ENCODE measurements at places on chromosomes 1 and 21.

- DNase-seq, result no peak
These were observed 43.6 kb downstream of the GNB1 start for GRCh38 chr1:1847061-1847850.

- DNase-seq, result no peak
These were observed 71.1 kb upstream of the IRF2BP2 start for GRCh38 chr1:234681065-234681464.

DNA sequence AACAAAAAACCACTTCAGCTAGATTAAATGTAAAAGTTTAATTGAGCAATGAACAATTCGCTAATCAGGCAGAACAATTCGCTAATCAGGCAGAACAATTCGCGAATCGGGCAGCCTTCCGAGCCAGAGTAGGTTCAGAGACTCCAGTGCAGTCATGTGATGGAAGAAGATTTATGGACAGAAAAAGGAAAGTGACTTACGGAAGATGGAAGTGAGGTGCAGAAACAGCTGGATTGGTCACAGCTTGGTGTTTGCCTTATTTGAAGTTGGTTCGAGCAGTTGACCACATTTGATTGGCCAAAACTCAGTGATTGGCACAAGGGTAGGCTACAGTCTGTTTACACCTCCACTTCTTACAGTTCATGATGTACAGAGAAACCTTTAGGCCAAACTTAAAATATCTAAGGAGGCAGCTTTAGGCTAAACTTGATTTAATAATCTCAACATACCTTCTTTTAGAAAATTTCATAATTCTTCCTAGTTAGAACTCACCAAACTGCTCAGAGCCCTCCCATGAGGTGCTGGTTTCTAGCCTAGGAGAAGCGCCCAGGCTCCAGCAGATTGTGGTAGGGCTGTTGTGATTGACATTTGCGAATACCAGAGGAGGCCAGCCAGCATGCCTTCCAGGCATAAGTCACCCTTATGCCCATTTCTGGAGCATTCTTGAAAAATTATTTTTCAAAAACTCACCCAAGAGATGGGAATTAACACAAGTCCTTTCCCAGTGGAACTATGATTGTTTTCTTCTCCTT is 22.8 kb upstream of the KCNC4 start:
- DNase-seq, result no peak

GRCh38 chr1:26372039-26372438 is 511 bp downstream of the ZNF683 start:
- no peak for DNase-seq

DNA sequence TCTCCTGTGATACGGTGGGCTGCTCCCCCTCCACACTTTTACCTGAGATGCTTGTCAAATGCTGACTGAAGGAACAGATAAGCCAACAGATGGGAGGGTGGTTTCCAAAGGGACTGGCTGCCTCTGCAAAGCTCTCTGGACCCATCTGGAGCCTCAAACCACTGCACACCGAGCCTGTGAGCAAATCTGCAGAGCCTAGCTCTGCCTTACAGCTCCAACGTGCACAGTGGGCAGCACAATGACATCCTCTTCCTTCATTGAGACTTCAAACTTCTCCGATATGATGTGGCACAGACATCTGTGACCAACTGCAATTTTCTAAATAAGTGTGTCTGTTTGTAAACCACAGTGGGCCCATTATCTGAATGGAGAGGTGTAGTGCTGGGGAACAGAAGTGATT is 26.2 kb upstream of the KNCN start:
- no peak for DNase-seq

- no peak for DNase-seq
These were observed 116.8 kb upstream of the SMYD2 start for GRCh38 chr1:214164173-214164572.

GRCh38 chr1:229098361-229098760 is 172.6 kb upstream of the RAB4A start:
- no peak for DNase-seq

GRCh38 chr21:34890724-34891612 is 158.1 kb downstream of the RUNX1 start:
- peak; percentile 22 for DNase-seq

GRCh38 chr1:206727981-206728696 is 42.4 kb upstream of the IL19 start:
- DNase-seq, result no peak

GRCh38 chr1:199064971-199065370 is 426.1 kb downstream of the PTPRC start:
- DNase-seq, result no peak

DNA sequence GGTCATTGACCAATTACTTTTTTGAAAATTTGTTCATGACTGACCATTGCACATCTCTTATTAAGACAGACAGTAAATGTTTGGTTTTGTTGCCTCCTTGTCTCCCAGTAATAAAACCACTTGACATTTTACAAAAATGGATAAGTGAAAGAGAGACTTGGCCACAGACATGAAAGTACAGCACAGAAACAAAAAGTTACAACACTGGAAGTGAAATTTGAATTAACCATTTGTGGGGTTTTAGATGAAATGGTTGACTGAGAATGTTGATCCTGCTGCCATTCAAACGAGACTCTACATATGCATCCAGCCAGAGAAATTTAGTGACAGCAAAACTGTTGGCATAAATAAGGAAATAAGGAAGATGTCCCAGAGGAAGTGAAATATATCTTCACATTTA is 79.3 kb upstream of the B3GALT2 start:
- DNase-seq, result no peak

DNA sequence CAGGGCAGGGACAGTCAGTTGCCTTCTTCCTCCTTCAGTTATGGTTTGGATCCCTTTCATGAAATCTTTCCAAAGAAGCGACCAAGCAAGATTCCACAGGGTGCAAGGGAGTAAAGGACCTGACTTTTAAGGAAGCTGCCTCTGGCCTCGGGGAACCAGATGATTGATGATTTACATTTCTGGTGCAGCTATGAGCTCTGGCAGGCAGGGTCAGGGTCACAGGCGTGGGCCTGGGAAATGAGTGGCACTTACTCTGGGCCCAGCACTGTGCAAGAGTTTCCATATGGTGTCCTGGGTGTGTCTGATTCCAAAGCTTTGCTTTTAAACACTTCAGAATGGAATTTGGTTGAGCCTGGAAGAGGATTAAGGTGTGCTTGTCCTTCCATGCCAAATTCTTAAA is 7.2 kb upstream of the CRABP2 start:
- no peak for DNase-seq

DNA sequence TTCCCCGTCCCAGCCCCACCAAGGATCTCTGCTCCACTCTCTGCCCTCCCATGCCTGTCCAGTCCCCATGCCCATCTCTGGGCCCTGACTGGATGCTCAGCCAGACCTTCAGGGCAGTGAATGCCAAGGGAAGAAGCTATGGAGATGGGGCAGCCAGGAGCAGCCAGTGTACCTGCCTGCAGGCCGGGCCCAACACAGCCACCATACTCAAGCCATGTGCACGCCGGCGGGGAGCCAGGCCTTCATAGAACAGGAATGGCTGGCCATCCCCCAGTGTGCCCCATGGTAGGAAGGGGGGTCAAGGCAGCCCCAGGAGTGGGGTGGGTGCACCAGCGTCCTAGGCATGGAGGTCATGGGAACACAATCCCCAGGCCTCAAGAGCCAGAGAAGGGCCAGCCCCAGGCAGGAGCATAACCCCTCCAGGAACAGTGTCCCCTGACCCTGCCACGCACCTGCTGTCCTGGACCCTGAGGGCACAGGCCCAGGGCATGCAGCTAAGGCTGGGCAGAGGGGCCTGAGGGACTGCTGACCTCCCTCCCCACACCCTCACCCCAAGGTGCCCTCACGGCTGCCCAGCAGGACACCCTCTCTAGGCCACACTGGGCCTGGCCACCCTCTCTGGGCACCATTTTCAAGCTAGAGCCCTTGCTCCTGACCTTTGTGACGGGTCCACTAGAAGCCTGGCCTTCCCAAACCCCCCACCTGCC is 20.3 kb upstream of the ARF1 start:
- no peak for DNase-seq

DNA sequence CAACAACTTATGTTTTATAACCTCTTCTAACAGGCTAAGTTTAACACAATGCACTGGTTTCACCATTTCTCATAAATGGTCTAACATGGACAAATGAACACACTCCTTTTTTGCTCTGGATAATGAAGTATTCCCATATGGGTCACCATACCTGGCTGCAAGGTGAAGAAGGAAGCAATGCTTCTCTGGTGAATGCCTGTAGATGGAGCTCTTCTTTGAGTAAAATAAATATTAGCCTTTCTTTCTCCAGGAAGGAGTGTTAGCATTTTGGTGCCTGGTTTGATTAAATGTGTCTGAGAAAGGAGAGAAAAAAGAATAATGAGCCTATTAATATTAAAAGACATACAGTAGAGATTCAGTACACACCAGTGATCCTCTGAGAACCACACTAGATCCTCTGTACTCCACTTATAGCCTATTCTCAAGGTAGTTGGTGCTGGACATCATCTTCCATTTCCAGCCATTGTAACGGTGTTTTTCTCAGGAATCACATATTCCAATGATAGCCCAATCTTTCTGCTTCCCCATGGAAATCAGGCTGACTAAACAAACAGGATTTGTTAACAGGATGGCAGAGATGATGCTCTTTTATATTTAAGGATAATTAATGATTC is 17.6 kb downstream of the MTFR1L start:
- DNase-seq, result no peak

GRCh38 chr1:209633335-209633997 is 18.8 kb downstream of the LAMB3 start:
- DNase-seq, result no peak

DNA sequence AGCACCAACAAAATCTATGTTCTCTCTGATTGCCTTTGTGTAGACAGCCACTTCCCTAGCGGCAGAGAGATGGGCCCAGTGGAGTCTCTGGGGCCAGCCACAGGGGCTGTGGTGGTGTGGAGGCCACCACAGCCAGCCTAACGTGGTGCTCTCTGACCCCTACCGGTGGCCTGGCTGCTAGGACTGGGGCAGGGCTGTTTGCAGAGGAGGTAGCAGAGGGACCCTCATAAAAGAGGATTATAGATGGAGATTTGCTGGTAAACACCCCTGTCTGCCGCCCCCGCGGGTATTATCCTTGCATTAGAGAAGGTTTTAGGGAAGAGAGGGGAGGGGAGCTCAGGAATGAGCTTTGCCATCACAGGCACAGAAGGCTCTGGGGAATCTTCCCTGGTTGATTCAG is 310.3 kb upstream of the VAMP3 start:
- no peak for DNase-seq

Measured in activated CD8-positive, alpha-beta memory T cell treated with anti-CD3 and anti-CD28 coated beads, Interleukin-2, amount 50 U/mL, for 4 hours (primary cell).